Activated T-helper 1 cell treated with anti-CD3 and anti-CD28 coated beads, Interleukin-12 subunit alpha, Interleukin-12 subunit beta, Interleukin-2, Interleukin-4 antibody, amounts not matched to agents 30 ng/mL and 10 ng/mL and 1 ng/mL, durations not matched to agents 14 hours and 24 hours and 36 hours (primary cell): ENCODE measurements at places on chromosomes 16 and 17. TPM values are rescaled to one million over a fixed set of nuclear protein-coding genes. Genes with fewer than 3 reads are reported as not detected.

DNA sequence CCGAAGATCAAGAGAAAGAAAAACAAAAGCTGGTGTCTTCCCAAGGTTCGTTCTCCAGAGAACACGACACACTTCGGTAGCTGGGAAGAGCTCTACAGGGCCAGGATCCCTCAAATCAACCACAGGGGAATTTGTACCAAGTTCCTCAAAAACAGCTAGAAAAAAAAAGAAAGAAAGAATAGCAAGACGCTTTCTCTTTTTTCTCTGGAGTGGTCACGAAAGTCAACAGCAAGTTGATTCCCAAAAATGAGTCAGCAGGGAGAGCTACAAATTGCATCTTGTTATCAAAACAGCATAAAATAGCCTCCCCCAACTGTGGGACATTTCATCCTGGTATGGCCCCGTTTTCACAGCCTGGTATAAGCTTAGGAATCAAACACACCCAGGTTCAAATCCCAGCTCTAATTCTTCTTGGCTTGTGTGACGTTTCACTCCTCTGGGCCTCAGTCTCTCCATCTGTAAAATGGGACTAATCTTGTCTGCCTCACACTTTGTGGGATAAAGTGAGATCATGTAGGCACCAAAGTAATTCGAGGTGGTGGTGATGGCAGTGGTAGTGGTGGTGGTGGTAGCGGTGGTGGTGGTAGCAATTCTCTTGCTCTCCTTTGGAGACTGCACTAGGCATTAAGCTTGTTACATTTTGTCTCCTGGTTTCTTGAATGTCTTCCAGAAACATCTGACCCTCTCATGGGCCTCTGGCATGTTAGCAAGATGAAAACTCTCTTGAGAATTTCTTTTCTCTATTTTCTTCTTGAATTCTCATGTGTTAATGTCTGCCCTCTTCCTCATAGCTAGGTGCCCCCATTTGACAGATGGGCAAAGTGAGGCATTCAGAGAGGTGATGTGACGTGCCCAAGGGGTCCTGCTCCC, 988 bp upstream of the IL21R start:
- H3K27ac ChIP-seq = peak overlapping the region; percentile 83
- H3K27me3 ChIP-seq = no peaks in the 10 kb centered on the region
- peaks cover 58% of the 10 kb centered on the region for H3K4me1 ChIP-seq

DNA sequence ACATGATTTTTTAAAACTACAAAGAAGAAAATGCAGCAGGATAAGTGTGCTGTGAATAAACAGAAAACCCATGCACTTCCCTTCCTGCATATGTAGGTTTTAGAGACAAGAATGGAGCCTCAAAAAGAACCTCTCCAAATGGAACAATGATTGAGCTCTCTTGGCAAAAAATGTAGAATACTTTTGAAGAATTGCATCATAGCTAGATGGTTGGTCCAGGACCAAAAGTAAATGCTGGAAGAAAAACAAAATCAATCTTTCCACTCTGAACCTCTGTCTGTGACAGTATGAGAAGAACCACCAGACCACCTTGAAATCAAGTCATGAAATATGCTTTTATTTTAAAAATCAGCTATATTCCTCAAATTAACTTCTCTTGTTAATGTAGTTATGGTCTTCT, 17.5 kb downstream of the HELZ start:
- no peak for DNase-seq
- H3K4me3 ChIP-seq = no peak overlapping the region
- H3K27me3 ChIP-seq = no peaks in the 10 kb centered on the region
- no peak overlapping the region for H3K27ac ChIP-seq
- peaks cover 32% of the 10 kb centered on the region for H3K4me1 ChIP-seq
- H3K36me3 ChIP-seq = peaks cover 35% of the 10 kb centered on the region

GRCh38 chr16:27620541-27620940, 70.6 kb downstream of the KATNIP start:
- no peak overlapping the region for H3K4me3 ChIP-seq
- H3K4me1 ChIP-seq = no peaks in the 10 kb centered on the region
- no peaks in the 10 kb centered on the region for H3K27me3 ChIP-seq

Gene HSD17B2
- not detected in 2 replicates for total RNA-seq

- peaks cover 38% of the 10 kb centered on the region for H3K36me3 ChIP-seq
- DNase-seq = no peak
- no peak overlapping the region for H3K4me3 ChIP-seq
- H3K4me1 ChIP-seq = no peaks in the 10 kb centered on the region
- H3K27me3 ChIP-seq = no peaks in the 10 kb centered on the region
Measured at GRCh38 chr16:3536271-3536731, 35.5 kb downstream of the CLUAP1 start.

GRCh38 chr16:46612121-46612520, 9.1 kb downstream of the SHCBP1 start:
- H3K27me3 ChIP-seq = no peaks in the 10 kb centered on the region
- no peak overlapping the region for H3K4me3 ChIP-seq
- H3K4me1 ChIP-seq = no peaks in the 10 kb centered on the region
- DNase-seq = no peak
- no peak overlapping the region for H3K27ac ChIP-seq

DNA sequence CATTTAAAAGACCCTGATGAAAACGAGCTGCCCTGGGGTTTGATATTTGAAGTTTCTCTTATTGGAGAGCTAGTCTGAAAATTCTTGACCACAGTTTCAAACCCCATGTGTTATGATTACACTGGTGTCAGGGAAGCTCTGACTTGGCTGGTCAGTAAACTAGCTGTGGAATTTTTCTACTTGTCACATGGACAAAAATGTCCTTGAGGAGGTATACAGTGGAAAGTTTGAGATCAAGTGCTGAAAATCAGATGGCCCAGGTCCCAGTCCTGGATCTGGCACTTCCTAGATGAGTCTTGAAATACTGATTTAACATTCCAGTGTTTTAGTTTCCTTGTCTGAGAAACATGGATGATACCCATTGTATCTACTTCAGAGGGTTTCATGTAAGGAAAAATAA, 30.7 kb upstream of the SOX9 start:
- H3K4me1 ChIP-seq = no peaks in the 10 kb centered on the region
- DNase-seq = no peak
- no peaks in the 10 kb centered on the region for H3K27me3 ChIP-seq
- H3K36me3 ChIP-seq = no peaks in the 10 kb centered on the region
- no peak overlapping the region for H3K27ac ChIP-seq
- H3K4me3 ChIP-seq = no peak overlapping the region

DNA sequence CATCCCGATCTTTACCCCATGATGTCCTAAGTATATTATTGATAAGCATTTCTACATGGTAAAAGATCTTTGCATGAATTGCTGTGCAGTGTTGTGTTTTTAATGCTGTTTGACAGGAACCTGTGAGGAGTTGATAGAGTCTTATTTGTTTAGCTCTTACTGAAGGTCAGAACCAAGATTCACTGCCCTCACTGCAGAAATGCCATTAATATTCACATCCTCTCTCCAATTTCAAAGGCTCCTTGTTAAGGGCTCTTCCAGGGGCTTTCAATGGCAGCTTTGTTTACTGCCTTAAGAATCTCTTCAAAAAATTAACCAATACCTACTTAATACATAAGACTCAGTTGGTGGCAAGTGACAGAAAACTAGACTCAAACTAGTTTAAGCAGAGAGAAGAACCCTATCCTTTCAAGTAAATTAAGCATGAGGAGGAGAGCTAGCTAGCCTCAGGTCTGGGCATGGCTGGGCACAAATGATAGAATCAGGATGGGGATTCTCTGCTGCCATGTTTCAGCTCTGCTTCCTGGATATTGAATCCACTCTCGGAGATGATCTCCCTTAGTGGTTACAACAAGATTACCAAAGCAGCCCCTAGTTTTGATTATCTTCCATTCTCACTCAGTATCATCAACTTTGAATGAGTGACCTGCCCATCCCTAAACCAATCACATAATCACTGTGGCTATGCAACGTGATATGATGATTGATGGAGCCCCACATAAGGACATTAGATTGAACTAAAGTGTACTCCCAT, 311.8 kb downstream of the CDH11 start:
- H3K27ac ChIP-seq = no peak overlapping the region
- no peaks in the 10 kb centered on the region for H3K4me1 ChIP-seq
- DNase-seq = no peak
- H3K4me3 ChIP-seq = no peak overlapping the region
- no peaks in the 10 kb centered on the region for H3K36me3 ChIP-seq

Gene COPRS
- total RNA-seq = 62.2 and 64.6 TPM in 2 replicates

Gene ACSM3
- 1.9 and 2.9 TPM in 2 replicates for total RNA-seq

GRCh38 chr17:50281739-50282401, 7.6 kb downstream of the TMEM92 start:
- peak overlapping the region; percentile 21 for H3K4me3 ChIP-seq
- H3K27me3 ChIP-seq = peaks cover 4% of the 10 kb centered on the region
- H3K4me1 ChIP-seq = peaks cover 37% of the 10 kb centered on the region
- no peak for DNase-seq

Gene PHOSPHO1
- 0.37 TPM in 1 of 2 replicates, not detected in the other for total RNA-seq

Gene ZNF207
- 268 and 275 TPM in 2 replicates for total RNA-seq

- no peak overlapping the region for H3K4me3 ChIP-seq
- no peaks in the 10 kb centered on the region for H3K36me3 ChIP-seq
- H3K27ac ChIP-seq = no peak overlapping the region
- H3K27me3 ChIP-seq = no peaks in the 10 kb centered on the region
- no peak for DNase-seq
Measured at GRCh38 chr17:50087912-50088405, 7.2 kb upstream of the PDK2 start.

DNA sequence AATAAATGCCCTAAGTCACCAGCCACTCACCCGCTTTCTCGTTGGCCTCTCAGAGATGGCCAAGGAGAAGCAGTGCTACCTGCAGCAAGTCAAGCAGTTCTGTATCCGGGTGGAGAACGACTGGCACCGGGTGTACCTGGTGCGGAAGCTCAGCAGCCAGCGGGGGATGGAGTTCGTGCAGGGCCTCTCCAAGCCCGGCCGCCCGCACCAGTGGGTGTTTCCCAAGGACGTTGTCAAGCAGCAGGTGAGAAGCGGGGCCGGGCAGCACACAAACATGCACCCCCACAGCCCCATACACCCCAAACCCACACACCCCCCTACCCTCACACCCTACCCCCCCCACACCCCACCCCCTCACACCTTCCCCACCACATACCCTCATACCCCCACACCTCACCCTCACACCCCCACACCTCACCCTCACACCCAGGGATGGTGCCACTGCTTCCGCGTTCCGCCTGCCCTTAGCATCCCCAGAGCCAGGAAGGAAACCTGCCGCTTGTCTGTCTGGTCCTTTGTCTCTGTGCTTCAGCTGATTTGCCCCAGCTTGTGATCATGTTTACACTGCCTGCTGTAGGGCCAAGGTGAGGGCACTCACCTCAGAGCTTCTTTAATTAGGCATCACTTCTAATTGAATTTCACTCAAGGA, 41.9 kb upstream of the ENDOV start:
- no peak overlapping the region for H3K4me3 ChIP-seq
- H3K27me3 ChIP-seq = no peaks in the 10 kb centered on the region
- peaks cover 5% of the 10 kb centered on the region for H3K4me1 ChIP-seq
- peaks cover 65% of the 10 kb centered on the region for H3K36me3 ChIP-seq

Gene ARL17A
- total RNA-seq = 21.8 and 23.6 TPM in 2 replicates

Gene GPR179
- 0.03 TPM in 1 of 2 replicates, not detected in the other for total RNA-seq

DNA sequence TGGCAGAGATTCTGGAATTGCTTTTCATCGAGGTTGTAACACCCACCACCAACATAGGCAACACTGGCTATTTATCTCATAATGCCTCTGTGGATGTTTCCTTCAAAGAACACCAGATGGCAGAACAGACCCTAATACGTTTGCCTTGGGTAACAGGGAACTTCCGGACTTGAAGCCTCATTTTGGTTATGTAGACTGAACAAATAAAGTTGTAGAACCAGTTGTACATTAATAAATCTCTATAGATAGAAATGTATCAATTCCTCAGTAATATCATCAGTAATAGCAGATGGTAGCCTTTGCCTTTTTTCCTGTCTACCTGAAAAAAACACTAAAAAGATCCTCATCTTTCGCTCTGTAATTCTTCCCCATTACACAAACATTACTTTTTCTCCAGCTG, 25.9 kb upstream of the APOH start:
- peaks cover 20% of the 10 kb centered on the region for H3K4me1 ChIP-seq
- no peaks in the 10 kb centered on the region for H3K27me3 ChIP-seq
- H3K27ac ChIP-seq = peak overlapping the region; percentile 76
- peak; percentile 26 for DNase-seq
- no peaks in the 10 kb centered on the region for H3K36me3 ChIP-seq

Gene PIK3R5
- 30.5 and 33.6 TPM in 2 replicates for total RNA-seq

Gene NETO2
- 28.0 and 29.8 TPM in 2 replicates for total RNA-seq

DNA sequence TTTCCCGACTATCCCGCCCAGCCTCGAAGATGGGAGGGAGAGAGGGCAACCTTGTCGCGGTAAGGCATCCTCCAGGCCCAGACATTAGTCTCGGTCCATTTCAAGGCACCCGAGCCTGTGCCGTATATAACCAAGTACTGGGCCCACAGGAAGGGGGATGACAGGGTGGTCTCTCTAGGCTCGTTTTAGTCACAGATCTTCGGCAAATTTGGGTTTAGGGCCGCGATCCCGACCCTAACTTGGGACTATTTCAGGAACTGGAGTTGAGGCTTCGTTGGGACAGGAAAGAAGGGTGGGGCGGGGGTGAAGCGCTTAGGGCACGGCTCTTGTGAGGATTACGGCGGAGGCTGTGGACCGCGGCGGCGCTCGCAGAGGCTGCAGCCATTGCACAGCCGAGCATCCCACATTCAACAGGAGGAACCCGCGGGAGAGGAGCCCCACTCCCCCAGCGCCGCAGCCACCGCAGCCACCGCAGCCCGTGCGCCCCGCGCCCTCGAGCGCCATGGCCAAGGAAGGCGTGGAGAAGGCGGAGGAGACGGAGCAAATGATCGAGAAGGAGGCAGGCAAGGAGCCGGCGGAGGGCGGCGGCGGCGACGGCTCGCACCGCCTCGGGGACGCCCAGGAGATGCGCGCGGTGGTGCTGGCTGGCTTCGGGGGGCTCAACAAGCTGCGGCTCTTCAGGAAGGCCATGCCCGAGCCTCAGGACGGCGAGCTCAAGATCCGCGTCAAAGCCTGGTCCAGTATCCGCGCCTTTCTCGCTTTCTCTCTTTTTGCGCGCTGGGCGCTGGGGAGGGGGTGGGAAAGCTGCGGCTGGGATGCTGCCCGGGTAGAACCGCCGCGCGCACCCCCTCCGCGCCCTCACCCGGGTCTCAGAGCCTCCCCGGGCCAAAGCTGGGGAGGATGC, at the start of gene VAT1L:
VAT1L (plus strand) TSS at position 384 of the 904 bp plus-strand sequence; CDS start at position 503, 119 bp downstream.
- H3K36me3 ChIP-seq = no peaks in the 10 kb centered on the region
- peak within 1 kb of the TSS; percentile 74 for H3K4me3 ChIP-seq
- DNase-seq = peak; percentile 0
